ENCODE measurements at places on chromosomes 4 and X.

DNA sequence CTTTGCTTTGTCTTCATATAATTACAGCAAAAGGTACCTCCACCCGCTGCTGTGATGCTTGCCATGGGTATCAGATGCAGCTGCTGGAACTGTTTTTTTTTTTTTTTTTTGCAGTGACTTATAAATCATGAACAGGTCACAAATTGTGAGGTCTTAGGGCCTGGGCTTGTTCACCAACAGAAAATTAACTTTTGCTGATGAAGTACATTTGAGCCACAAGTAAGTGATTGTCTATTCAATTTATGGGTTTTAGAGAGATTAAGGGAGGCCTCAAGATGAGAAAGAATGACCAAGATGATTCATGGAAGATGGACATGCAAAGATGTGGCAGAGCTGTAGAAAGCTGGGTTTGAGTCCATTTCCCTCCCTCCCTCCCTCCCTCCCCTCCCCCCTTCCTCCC is 18.0 kb upstream of the GBA3 start:
- DNase-seq = no peak

- DNase-seq = no peak
Observed at GRCh38 chr4:10276152-10276551, 159.6 kb upstream of the WDR1 start.

- DNase-seq = no peak
Observed at GRCh38 chr4:107891299-107891698, 40.0 kb upstream of the CYP2U1 start.

GRCh38 chr4:139214039-139214534 is 37.1 kb upstream of the ELF2 start:
- peak; percentile 41 for DNase-seq

- DNase-seq = no peak
Observed at GRCh38 chr4:186158021-186158813, 33.1 kb upstream of the CYP4V2 start.

DNA sequence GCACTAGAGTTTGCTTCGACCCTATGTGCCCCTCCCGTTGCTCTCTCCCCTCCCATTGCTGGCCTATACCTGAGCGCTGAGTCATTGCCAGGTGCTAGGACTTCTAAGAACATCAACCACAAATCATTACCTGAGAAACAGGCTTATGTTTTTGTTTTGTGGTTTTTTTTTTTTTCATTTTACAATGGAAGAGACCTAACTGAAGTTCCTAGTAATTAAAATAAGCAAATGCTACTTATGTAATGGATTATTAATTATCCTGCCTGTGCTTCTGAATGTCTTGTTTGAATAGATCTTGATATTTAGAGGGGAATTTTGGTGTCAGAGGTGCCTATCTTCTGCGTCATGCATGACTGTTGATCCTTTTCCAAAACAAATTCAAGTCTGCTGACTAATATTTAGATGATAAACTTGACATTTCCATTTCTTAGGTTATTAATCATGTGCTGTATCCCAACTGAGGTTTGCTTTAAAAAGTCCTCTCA is 275.4 kb upstream of the CPEB2 start:
- no peak for DNase-seq

DNA sequence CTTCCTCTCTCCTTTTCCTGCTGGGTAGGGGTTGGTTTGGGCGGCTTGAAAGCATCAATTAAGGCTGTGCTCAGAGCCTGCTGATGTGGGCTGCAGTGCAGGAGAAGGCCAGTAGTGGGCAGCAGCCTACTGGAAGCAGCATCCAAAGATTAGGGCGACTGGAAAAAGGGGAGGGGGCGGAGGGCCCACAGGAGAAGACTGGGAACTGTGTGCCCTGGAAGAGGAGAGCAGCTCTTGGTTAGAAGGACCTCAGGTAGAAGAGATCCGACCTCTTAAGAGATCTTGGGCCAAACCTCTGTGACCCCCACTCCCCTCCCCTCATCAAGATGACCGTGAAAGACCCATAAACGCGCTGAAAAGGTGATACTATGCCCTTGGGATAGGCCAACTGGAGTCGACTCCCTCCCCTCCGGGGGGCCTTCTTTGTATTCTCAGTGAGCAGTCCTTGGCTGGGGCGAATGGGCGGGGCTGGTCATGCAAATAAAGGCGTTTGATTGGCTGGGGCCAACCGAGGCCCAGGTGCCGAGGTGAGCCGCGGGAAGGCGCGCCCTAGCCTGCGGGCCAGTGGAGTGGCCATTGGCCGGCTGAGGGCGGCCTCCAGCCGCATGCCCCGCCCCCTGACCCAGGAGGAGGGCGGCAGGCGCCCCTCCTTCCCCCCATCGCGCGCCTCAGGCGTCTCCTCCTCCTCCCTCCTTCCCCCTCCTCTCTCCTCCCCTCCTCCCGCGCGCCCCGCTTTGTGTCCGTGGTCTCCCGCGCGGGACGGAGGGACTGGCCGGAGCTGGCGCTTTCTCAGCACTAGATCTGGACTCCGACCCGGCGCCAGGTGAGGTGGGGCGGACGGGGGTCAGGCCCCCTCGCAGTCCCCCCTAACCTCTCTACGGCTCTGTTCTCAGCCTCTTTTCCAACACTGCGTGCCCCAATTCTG is 10.1 kb downstream of the DLG3 start:
- peak; percentile 54 for DNase-seq

GRCh38 chr4:26787461-26788340 is 72.9 kb upstream of the STIM2 start:
- no peak for DNase-seq

DNA sequence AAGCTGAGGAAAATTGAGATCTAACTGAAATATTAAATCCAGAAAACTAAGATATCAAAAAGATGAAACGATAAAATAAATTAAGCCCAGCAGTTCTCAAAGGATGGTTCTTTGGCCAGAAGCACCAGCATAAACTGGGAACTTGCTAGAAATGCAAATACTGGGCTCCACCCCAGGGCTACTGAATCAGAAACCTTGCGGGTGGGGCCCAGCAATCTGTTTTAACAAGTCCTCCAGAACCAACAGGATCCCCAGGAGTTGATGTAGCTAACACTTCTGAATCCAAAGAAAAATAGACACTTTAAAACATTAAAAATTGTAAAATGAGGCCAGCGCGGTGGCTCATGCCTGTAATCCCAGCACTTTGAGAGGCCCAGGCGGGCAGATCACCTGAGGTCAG is 14.1 kb upstream of the TMEM154 start:
- no peak for DNase-seq

DNA sequence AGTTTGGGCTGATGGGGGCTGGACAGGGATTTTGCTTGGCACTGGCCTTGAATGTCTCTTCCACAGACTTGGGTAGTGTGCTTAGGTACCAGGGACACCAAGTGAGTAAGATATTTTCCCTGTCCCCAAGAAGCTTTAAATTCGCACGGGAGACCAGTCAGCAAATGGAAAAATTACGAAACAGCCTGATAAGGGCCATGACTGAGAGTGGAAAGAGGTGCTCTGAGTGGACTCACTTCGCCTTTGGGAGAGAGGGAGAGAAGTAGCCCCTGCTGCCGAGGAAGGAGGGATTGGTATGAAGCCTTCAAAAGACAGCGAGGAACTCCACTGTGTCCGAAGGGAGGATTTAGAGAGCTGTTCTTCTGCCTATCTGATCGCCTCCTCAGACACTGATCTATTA is 2.6 kb downstream of the LSM6 start:
- no peak for DNase-seq

DNA sequence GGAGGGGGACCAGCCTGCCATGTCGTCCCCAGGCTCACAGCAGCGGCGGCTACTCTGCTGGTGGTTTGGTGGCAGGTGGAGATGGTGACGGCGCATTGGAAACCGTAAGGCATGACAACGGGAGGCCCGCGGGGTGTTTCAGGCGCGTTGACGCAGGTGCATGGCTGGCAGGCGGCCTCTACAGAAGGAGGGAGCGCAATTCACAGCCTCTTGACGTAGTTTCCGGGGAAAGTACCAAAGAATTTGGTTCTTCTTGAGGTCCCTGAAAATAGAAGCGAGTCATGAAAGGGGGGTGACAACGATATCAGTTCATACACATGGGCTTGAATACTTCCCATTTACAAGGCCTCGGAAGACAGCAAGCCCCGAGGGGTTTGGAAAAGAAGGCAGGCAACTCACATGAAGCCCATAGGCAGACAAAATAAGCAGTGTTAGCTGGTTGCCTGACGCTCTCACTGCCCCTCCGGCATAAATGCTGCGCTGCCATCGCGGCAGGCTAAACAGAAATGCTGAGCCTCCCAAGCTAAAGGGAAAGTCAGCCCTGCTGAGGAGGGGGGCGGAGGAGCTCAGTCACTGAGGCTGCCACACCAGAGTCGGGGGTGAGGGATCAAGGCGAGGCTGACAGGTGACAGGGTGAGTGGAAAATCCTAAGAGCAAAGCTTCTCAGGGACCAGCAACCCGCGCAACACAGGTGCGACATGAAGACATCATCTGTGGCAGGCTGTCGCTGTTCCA is 52.3 kb upstream of the PDLIM3 start:
- DNase-seq = peak; percentile 32

DNA sequence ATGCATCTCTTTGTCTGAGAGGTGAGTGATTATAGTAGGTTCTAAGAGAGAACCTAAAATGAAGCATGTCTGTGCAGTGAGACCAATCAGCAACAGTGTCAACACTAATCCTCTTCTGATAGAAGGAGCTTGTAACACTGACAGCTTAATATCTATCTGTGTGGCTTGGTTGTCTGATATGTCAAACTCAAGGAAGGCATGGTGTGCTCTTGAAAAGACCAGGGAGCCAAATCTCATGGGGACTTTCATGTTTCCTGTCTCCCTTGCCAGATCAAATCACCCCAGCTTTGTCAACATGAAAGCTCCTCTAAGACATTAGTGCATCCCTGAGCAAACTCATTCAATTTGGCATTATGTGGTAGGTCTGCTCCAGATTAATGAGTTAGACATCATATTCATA is 95.4 kb downstream of the ANOS1 start:
- no peak for DNase-seq

DNA sequence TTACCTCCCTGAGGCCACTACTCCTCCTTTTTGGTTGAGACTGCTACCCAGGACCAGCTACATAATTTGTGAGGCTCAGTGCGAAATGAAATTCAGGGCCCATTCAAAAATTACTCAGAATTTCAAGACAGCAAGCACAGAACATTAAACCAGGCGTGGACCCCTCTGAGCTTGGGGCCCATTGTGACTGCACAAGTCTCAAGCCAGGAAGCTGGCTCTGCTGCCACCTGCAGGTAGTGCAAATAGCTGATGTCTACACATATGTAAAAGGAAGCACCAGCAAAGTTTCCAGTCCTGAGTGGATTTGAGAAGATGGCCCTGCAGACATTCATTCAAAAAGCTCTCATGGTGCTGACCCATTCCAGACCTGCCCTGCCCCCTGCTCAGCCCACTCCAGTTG is 213.4 kb upstream of the LNX1 start:
- DNase-seq = peak; percentile 28

- DNase-seq = no peak
Observed at GRCh38 chrX:64580605-64581004, 185.4 kb upstream of the MTMR8 start.

- peak; percentile 10 for DNase-seq
Observed at GRCh38 chr4:42865572-42866189, 26.8 kb upstream of the GRXCR1 start.

GRCh38 chr4:5996641-5997040 is 21.6 kb downstream of the C4orf50 start:
- no peak for DNase-seq

GRCh38 chrX:39149761-39150160 is 348.5 kb downstream of the MID1IP1 start:
- DNase-seq = no peak

DNA sequence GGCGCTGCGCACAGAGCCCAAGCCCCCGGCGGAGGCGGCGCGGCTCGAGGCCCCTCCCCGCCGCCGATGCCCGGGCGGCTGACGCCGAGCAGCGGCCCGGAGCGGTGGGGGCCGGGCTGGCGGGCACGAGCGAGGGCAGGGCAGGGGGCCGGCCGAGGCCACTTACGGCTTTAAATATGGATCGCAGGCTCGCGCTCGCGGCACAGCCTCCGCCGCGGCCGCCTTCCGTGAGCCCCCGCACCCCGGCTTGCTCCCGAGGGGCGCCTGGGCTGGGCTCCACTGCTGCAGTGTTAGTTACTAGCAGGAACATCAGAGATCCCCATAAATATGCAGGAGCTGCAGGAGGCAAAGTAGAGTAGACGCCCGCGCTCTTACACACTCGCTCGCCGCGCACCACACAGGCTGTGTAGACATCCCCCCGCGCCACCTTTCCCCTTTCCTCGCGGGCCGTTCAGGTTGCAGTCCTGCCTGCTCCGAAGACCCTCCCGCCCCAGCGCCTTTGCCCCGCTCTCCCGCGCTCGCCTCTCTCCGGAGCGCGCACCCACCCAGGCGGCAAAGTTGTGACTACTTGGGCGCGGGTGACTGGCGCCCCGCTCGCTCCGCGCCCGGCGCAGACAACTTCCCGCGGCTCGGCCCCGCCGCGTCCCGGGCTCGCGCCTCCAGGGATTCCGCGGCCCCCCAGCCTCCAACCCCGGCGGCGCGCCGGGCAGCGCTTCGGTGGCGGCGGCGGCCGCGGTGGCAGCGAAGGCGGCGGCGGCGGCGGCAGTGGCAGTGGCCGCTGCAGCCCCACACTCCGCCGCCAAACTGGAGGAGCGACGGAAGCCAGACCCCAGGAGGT is 152.0 kb upstream of the SLC4A4 start:
- peak; percentile 38 for DNase-seq

GRCh38 chr4:30839583-30840520 is 119.7 kb downstream of the PCDH7 start:
- no peak for DNase-seq

DNA sequence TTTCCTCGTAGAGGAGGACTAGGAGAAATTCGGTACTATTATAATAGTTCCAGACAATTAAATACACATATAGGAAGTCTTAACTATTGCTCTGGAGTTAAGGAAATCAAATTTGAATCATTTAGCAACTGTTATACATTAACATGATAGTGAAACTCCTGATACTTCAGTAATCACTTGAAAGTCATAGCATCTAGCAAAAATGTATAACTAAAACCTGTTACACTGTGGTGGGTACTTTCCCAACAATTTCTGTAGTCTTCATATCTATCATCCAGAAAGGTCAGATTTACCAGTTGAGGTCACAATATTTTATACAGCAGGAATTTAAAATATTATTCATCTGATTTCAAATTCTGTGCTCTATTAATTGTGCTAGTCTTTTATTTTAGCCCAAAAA is 669.6 kb upstream of the PCDH10 start:
- no peak for DNase-seq

DNA sequence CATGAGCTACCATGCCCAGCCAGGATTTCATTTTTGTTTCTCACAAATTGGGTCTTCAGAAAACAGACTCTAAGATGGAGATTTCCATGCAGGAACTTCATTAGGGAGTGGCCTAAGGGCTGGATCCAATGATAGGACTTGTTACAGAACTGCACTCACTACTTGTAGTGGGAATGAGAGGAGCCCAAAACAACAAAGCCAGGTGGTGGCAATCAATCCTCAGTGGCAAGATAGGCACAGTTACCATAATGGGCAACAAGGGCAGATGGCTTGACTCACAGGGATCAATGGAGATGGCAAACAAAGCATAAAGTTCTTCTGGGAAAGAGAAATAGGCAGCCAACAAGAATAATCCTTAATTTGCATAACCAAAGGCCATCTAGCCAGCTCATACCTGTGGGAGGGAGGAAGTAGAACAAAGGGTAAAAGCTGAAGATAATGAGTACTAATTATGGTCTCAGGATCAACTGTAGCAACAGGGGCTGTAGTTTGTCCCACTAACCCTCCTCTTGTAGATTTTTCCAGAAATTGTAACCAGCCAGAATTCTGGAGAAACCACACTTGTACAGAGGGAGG is 72.8 kb upstream of the MAPK10 start:
- no peak for DNase-seq

Measured in GM19239 (cell line).